ENCODE measurements at places on chromosomes 1 and 21.

DNA sequence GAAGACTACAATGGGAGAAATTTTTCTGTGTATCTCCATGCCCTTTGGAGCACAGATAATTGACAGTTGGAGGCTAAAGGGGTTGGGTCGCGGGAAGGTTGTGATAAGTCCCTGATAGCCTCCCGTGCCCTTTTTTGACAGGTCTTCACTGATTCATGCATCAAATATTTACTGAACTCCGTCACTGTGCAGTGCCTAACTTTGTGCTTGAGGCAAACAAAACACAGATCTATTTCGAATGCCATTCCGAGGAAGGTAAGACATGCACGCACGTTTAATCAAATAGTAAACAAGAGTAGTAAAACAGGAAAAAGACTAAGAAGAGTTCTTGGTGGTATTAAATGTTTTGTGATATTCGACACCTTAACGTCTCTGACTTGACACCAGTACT lies 494 bp upstream of the PIP5K1A start:
- no peak for DNase-seq

DNA sequence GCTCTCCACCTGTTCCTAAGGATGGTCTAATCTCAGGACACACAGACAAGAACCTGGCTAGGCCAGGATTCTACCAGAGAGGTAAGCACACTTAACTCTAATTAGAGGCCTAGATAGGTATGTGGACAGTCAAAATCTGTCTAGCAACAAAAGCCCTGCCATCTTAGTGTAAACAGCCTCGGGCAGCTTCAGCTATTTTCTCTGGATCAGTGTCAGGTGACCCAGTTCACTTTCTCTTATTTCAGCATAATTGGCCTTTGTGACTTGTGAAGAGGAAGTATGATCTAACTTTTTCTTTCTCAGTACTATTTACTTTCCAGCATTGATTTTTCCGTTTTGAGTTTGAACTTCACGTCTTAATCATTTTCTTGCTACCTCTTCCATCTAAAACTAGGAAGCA lies 217.7 kb downstream of the CRB1 start:
- no peak for DNase-seq

- no peak for DNase-seq
These were observed 105.5 kb downstream of the LRIG2 start for GRCh38 chr1:113178522-113178921.

GRCh38 chr1:190475421-190476141 lies 2.1 kb downstream of the BRINP3 start:
- no peak for DNase-seq

DNA sequence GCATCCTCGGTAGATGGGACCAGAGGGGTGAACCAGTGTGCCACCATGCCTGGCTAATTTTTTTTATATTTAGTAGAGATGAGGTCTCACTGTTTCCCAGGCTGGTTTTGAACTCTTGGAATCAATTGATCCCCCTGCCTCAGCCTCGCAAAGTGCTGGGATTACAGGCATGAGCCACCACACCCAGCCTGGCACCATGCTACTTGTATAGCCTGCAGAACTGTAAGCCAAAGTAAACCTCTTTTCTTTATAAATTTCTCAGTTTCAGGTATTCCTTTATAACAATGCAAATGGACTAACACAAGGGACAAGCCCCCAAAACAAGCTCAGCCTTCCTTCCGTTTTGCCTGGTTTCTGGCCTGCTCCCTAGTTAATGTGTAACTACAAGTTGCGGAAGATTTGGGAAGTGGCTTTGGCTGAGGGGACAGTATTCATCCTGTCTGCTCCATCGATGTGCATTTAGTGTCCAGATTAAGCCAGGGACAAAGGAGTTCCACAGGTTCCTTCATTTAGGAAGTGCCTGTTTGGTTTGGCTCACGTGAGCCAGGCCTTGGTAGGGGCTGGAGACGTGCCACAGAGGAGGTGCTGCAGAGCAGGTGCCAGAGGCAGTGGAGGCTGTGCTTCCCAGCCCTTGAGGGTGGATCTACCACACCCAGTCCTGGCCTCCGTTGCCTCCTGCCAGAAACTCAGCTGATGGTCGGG lies 4.4 kb downstream of the AVPR1B start:
- no peak for DNase-seq

GRCh38 chr1:103467100-103467499 lies 58.4 kb upstream of the RNPC3 start:
- DNase-seq, result no peak

DNA sequence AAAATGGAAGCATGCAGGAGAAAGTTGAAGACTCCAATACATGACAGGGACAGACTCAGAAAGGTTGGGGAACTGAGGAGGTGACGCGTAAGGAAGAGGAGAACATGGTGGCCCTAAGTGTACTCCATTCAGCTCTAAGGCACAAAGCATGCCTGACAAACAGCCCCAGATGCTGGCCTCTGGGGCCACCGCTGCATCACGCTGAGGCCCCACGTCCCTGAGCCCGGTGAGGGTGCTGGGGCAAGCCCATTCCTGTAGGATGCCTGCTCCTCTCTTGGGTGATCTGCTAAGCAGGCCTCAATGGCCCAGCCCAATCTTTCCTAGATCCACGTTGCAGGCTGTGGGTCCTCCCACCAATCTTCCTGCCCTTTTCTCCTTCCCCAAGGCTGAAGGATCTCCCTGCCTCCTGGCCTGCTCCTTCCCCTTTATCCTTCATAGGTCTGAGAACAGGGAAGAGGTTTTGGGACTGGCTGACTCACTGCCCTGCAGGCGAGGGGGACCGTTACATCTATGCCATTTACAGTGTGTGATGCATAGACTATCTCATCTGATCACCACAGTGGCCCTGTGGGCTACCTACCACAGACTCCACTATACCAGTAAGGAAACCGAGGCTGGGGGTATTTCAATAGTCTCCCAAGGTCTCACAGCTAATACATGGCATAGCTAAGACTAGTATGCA lies 16.8 kb upstream of the NID1 start:
- no peak for DNase-seq

- DNase-seq, result no peak
These were observed 25.0 kb upstream of the RD3 start for GRCh38 chr1:211517006-211517405.

DNA sequence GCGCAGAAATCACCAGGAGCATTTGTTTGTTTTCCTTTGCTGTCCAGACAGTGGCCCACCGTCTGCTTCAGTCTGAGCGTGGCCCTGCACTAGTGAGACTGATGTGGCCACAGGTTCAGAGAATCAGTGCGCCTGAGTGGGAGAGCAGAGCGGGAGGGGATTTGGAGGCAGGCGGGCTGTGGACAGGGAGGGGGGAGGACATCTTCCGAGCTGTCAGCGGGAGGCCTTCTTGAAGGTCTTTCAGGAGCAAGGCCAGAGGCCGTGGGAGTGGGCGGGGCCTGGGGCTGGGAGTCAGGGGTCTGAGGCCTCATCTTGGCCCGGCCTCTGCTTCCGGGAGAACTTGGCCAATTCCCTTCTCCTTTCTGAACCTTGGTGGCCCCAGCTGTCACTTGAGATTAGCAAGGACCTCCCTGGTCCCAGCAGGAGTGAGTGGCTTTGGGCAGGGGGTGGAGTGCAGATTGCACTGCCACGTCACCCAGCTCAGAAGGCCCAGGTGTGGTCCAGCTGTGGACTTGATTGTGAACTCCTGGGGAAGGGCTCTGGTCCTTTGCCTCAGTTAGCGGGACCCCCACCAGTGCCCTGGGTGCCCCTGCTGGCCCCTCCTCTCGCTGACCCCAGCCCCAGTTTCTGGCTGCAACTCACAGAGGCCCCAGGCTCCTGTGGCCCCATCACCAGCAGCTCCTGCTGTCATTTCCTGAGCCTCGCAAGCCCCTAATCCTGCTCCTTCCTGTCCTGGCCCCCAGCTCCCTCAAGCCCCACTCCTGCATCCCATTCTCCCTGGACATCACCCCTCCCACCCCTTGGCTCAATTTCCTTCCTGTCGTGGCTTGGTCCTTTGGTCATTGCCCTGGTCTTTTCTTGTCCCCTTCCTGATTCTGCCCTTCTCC lies 8.4 kb downstream of the TNFRSF1B start:
- DNase-seq, result no peak

DNA sequence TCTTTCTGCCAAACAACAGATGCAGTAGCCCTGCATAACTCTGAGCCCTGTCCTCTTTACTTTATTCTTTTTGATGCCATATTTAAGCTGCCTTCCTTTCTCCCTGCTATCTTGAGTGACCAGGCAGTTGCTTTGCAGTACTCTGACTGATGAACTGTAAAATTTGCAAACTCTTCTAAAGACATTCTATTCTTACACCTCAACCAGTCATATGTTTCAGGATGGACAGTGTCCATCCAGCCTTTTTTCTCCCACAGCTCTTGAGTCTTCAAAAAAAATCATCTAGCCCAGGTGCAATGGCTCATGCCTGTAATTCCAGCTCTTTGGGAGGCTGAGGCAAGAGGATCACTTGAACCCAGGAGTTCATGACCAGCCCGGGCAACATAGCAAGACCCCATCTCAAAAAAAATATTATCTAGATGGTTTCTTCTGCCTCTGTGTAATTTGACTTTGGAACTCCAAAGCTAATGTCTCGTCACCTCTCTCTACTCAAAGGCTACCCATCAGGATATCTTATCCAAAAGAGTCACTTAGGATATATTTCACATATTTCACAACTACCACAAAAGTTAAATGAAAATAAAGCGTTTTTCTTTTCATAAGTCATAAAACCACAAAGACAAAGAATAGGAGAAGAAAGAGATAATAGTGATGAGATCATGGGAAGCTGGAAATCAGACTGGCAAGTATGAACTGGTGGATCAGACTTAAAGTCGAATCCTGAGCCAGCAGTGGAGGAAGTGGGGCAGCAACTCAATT lies 54.6 kb upstream of the IPO9 start:
- peak; percentile 62 for DNase-seq

GRCh38 chr1:12095452-12096263 lies 32.6 kb downstream of the TNFRSF8 start:
- peak; percentile 65 for DNase-seq

DNA sequence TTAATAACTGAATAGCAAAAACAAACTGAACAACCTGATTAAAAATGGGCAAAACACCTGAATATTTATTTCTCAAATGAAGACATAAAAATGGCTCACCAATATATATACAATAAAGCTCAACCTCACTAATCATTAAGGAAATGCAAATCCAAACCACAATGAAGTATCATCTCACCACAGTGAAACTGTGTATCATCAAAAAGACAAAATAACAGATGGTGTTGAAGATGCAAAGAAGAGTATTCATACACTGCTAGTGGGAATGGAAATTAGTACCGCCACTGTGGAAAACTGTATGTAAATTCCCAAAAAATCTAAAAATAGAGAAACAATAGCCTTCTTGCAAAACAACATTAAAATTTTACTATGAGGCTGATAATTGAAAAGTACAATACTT lies 1660.1 kb upstream of the B3GALT2 start:
- DNase-seq, result no peak

DNA sequence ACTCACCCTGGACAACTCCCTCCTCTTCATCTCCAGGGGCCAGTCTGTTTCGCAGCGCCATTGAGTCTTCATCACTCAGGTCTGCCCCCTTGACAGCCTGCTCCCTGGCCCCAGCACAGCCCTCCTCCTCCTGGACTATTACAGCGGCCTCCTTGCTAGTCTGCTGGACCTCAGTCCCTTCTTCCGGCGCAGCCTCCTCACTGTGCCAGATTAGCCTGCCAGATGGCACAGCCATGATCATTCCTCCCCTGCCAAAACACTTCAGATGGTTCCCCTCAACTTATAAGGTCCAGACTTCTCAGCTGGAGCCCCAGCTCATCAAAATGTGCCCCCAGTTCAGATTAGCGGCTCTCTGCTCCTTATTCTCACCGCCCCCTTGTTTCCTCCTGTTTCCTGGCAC lies 7.0 kb upstream of the CELSR2 start:
- no peak for DNase-seq

GRCh38 chr21:31459457-31459856 lies 115.4 kb upstream of the TIAM1 start:
- DNase-seq, result no peak

- DNase-seq, result no peak
These were observed 133.0 kb upstream of the SPAG17 start for GRCh38 chr1:118317842-118318614.

- no peak for DNase-seq
These were observed 115.3 kb downstream of the C1orf21 start for GRCh38 chr1:184502161-184502560.

DNA sequence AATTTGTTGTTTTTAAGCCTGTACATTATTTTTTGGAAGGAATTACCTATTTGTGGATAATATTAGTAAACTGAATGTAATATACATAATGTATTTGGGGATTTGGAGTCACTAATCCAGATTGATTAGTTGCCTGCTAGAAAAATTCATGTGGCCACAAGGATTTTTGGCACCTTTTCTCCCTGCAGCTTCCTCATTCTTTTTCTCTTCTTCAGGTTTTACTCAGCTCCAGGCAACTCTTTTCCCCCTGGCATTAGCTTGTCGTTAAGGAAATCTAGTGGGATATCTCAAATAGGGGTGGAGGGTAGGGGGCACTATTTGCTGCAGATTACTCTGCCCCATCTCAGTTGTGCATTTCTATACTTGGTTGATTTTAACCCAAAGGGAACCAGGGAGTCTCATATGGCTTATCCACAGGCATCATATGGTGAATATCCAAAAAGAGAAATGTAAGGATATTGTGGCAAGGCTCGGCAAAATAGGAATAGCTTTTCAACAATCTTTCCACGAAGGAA lies 203.1 kb downstream of the NFIA start:
- DNase-seq, result no peak

GRCh38 chr1:174710868-174711845 lies 263.4 kb downstream of the GPR52 start:
- no peak for DNase-seq

DNA sequence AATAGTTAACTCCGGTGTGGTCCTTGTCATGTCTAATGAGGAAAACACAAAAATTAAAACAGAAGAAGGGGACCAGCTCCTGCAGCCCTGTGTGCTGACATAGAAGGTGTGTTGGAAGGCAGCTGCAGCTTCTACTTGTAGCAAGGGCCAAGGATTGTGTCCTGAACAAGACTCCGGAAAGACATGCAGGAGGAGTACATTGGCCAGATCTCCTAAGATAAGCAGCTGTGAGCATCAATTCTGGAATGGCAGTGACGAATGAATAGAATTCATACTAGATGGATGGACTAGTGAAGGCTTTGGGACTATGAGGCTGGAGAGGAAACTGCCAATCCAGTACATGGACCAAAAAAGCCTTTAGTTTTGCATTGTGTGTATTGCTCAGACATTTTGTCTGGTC lies 19.3 kb downstream of the RPS6KA1 start:
- no peak for DNase-seq

DNA sequence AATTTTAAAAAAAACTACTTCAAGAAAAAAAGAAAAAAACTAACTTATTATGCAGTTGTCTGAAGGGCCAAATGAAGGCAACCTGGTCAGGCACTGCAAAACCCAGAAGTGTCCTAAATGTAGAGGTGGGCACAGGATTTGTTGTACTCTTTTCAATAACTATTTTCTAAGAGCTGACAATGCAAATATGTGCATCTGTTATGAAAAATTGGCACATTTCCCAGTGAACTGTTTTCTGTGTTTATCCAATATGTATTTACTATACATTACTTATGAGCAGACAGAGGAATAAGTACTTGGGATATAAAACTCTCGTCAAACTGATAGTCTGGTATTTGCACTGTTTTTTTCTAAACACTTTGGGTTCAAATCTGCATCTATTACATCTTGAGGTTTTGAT lies 188.0 kb upstream of the C21orf91 start:
- no peak for DNase-seq

- no peak for DNase-seq
These were observed 152.9 kb downstream of the FCRL5 start for GRCh38 chr1:157399343-157399983.
